ENCODE measurements at places on chromosomes 5 and 9. TPM values are rescaled to one million over a fixed set of nuclear protein-coding genes. Genes with fewer than 3 reads are reported as not detected.

NUTM2G gene
- total RNA-seq, result not detected

S1PR3 gene
- 36.4 TPM for total RNA-seq

SPATA31E1 gene
- not detected for total RNA-seq

SIL1 gene
- total RNA-seq, result 76.7 TPM

NR5A1 gene
- 0.37 TPM for total RNA-seq

SPINK6 gene
- total RNA-seq, result not detected

CATSPER3 gene
- total RNA-seq, result 1.0 TPM

GBGT1 gene
- 26.5 TPM for total RNA-seq

DNA sequence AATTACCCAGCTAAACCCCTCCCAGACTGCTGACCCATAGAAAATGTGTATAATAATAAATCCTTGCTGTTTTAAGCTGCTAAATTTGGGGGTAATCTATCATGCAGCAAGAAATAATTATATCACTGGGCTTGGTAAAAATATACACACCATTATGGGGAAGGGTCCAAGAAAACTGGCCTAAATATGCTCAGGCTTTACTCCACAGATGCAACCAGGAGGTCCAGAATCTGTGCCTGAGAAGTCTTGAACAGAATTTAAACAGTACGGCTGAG is 102.5 kb upstream of the SLC44A1 start:
- no peak for DNase-seq

GRCh38 chr9:80125731-80126264 is 554.0 kb downstream of the TLE4 start:
- no peak for DNase-seq

DNA sequence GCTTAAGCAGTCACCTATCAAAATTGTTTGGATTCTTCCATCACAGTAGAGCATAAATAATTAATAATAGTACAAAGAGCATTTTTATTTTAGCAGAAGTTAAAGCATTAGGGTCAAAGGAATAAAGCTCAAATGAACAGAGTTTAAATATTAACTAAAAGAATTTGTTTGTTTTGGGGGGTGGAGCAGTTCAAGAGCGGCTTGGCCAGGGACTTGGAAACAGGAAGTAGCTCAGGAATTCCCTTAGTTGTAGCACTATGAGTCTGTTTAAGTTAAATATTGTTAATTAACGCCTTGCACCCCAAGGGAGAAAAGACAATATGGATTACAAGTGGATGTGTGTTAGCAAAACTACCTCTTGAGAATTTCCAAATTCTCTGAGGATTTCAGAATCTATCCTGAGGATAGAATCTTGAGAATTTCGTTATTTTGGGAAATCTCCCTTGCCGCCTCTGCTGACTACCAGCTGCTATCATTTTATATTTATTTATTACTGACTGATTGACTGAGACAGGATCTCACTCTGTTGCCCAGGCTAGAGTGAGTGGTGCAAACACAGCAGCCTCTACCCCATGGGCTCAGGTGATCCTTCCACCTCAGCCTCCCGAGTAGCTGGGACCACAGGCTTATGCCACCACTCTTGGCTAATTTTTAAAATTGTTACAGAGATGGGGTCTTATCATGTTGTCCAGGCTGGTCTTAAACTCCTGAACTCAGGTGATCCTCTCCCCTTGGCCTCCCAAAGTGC is 96.7 kb upstream of the CHD1 start:
- DNase-seq, result peak; percentile 30

- no peak for DNase-seq
Observed at GRCh38 chr9:113428062-113428615, 17.6 kb downstream of the C9orf43 start.

- no peak for DNase-seq
Observed at GRCh38 chr5:38608874-38609273, 52.4 kb upstream of the LIFR start.

- no peak for DNase-seq
Observed at GRCh38 chr5:126919566-126919965, 110.8 kb downstream of the MARCHF3 start.

GRCh38 chr5:13591621-13592020 is 352.9 kb downstream of the DNAH5 start:
- no peak for DNase-seq

- DNase-seq, result no peak
Observed at GRCh38 chr5:172119921-172120688, 67.9 kb downstream of the STK10 start.

- DNase-seq, result no peak
Observed at GRCh38 chr9:5402217-5402616, 35.5 kb downstream of the PLGRKT start.

DNA sequence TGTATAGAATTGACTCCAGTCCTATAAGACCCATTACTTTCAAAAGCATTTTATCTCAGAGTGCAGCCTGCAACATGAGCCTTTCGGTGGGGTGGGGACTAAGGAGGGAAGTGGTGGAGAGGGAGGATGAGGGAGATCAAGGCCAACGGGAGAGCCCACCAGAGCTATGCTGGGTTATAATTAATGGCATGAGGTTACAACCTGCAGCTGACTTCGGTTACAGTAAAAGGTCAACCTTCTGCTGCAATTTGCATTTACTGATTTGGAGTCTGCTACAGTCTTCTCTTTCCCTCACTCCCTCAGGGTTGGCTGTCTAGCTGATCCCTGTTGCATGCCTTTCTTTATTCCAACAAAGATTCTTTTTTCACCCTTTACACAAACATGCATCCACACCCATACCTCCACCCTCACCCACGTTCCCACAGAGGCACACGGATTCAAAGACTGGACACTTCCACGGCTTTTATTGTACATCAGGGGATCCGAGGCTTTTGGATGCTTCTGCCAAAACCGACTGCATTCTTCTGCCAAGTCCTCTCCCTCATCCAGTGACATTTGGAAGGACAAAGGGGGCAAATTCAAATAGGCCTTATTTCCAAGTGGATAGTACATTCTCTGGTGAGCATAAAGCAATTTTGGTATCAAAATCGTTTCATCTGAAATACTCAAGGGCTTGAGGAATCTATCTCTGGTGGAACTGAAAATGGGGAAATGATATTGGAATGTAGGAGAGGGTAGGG is 381.2 kb downstream of the NFIB start:
- DNase-seq, result no peak

DNA sequence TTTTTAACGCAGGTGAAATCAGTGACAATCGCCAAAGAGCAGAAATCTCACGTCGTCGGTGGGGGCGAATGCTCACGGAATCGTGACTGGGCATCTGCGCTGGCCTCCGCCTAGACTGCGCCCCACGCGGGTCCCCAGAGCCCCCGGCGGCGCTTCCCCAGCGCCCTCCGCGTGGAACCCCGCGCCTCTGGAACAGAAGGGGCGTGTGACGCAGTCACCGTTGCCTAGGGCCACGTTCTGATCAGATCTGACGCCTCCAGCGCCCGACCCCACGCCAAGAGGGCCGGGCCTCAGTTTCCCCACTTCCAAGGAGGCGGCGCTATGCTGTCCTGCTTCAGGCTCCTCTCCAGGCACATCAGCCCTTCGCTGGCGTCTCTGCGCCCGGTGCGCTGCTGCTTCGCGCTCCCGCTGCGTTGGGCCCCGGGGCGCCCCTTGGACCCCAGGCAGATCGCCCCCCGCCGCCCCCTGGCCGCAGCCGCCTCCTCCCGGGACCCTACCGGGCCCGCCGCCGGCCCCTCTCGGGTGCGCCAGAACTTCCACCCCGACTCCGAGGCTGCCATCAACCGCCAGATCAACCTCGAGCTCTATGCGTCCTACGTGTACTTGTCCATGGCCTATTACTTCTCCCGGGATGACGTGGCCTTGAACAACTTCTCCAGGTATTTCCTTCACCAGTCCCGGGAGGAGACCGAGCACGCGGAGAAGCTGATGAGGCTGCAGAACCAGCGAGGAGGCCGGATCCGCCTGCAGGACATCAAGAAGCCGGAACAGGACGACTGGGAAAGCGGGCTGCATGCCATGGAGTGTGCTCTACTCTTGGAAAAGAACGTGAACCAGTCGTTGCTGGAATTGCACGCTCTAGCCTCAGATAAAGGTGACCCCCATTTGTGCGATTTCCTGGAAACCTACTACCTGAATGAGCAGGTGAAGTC is at the start of gene FTMT:
FTMT (plus strand) TSS at position 240 of the 932 bp plus-strand sequence; CDS start at position 322, 82 bp downstream.
- DNase-seq, result no peak

DNA sequence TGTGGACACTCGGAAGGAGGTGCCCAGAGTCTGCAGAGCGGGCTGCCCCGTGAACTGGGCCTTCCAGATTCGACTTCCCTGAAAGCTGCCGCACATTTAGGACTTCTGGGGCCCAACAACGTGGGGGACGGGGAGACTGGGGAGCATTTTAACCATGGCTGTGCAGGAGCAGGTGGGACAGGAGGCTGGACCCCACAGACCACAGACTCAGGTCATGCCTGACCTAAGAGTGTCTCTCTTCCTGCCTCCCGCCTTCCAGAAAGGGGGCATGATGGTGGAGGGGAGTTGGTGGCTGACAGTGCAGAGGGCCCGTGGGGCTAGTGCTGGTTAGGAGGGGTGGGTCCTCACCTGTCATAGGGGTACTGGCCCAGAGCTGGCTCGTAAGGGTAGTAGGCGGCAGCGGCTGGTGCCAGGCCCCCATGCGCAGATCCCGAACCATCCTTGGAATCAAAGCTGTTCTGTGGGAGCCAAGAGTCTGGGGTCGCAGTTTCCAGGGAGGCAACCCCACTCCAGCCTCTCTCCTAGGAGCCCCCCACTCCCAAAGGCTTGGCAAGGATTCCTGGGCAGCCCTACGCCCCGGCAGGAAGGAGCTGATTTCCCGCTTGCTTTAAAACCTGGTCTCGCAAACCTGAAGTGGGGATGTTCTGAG is 2.2 kb downstream of the IRX4 start:
- DNase-seq, result no peak

- DNase-seq, result no peak
Observed at GRCh38 chr5:100691085-100691484, 155.9 kb downstream of the FAM174A start.

GRCh38 chr5:180206993-180207392 is 2.0 kb downstream of the RASGEF1C start:
- DNase-seq, result no peak

DNA sequence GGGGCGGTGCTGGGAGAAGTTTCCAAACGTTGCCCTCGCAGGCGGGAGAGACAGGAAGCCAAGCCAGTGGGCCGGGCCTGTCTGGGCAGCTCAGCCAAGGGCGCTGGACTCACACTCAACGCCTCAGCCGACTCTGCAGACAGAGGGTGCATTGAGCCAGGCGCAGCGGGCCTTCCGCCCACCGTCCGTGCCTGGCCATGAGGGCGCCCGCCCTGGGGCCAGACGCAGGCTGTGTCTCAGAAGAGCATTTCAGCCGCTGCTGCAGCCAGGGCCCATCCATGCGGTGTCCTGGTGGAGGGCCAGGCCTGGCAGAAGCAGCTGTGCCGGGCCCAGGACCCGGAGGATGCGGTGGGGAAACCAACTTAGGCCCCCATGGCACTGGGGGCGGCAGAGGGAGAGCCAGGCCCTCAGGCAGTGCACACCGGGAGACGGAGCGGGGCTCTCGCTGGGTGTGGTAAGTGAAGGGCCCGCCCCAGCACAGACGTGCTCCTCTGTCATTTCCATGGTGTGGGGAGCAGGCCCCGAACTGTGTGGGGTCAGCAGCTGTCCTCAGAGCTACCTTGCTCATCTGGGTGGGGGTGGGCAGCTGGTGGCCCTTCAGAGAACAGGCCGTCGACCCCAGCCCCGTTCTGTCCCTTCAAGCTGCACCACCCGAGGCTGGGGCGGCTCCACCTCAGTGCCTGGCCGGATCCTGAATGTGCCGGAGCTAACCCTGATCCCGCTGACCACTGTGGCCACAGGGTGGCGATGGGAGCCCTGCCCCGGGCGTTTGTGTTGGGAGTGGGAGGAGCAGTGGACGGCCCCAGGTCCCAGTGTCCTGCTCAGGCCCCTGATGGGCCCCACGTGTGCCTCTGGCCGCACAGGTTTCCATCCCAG is 18.0 kb downstream of the DNLZ start:
- DNase-seq, result peak; percentile 45

DNA sequence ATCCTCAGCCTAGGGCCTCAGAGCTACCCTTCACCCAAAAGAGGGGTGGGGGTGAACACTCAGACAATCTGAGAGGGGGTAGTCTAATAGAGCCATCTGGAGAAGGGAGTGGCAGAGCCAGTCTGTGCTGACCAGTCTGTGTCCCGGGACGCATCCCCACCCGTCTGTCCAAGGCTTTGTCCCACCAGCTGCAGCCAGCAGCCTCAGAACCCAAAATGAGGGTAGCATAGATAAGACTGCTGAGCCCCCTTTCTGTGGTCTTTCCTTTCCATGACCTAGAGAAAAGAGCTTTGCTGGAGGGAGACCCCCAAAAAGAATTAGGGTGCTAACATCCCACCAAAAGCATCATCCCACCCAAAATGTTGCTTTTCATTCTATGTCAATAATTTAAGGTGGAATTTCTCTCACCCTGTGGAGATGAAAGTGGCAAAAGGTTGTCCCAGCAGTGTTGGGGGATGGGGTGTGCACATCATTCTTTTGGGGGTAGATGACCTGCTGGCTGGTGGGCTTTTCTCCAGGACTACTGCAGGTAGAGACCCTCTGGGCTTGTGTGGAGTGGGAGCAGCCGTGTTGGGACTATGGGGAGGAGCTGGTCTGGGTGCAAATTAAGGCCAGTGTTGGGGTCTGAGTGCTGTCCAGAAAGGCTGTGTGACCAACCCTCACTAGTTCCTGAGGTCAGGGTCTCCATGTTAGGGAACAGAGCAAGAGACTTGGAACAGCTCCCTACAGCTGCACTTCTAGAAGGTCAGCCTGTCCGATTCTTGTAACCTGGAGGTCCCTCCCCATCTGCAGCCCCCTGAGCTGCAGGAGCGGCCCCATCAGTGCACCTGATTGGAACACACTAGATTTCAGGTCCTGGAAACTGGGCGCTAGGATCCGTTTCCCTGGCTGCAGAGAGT is 19.9 kb downstream of the URM1 start:
- DNase-seq, result no peak

- no peak for DNase-seq
Observed at GRCh38 chr5:82785882-82786509, 291.2 kb downstream of the TMEM167A start.

- no peak for DNase-seq
Observed at GRCh38 chr5:6185574-6185973, 192.8 kb downstream of the MED10 start.

GRCh38 chr9:127132921-127133647 is 10.6 kb upstream of the ANGPTL2 start:
- no peak for DNase-seq

DNA sequence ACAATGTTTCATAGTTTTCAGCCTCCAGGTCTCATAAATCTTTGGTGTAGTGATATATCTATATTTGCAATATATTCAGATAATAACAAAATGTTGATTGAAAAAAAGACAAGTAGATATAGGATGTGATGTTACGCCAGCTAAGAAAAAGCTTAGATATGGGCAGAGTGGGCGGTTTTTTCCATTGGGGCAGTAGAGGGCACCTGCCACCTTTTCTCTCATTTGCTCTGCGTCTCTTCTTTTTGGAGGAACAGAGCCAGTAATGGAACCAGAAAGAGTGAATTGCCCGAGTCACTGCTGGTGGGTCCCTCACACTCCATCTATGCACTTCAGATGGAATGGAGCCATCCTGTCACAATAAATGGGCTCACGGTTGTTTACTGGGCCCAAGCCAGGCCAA is 62.1 kb upstream of the FANCC start:
- DNase-seq, result no peak

DNA sequence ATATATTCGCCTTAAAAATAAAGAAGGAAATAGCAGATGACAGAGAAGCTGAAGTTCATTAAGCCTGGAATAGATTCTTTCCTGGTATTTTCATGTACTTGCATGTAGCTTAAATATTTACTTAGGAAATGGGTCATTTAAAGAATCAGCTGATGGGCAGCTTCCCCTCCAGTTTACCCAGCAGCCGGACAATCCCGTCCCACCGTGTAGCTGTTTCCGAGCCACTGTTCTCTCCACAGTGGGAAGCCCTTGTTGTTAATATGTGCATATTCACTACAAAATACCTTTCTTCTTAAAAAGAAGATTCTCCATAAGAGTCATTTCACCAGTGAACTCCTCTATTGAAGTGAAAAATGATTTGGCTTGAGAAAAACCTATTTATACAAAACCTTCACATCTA is 187.0 kb downstream of the FANCC start:
- no peak for DNase-seq
